Choroid plexus epithelial cell (primary cell): ENCODE measurements at places on chromosomes 7 and 10.

DNA sequence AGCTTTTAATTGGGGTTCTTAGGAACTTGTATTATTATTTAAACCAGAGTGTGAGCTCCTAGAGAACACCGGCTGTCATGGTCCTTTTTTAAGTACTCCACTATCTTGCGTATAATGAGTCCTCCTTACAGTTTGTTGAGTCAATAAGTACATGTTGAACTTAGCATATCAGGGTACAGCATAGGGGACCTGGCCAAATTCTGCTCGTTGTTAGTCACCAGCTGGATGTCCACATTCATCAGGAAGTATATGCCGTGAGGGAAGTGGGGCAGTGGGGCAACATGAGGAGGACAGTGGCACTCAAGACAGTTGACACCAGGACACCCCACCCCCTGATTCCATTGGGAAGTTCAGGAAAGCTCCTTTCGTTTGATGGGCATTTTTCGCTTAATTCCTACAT is 16.6 kb downstream of the RPP30 start:
- DNase-seq: no peak

- DNase-seq: no peak
Measured at GRCh38 chr7:136015638-136016037, 38.5 kb upstream of the MTPN start.

GRCh38 chr10:73997461-73997786 is 492 bp upstream of the VCL start:
- DNase-seq: no peak

GRCh38 chr7:135386776-135387175 is 123.1 kb downstream of the CNOT4 start:
- peak; percentile 23 for DNase-seq

DNA sequence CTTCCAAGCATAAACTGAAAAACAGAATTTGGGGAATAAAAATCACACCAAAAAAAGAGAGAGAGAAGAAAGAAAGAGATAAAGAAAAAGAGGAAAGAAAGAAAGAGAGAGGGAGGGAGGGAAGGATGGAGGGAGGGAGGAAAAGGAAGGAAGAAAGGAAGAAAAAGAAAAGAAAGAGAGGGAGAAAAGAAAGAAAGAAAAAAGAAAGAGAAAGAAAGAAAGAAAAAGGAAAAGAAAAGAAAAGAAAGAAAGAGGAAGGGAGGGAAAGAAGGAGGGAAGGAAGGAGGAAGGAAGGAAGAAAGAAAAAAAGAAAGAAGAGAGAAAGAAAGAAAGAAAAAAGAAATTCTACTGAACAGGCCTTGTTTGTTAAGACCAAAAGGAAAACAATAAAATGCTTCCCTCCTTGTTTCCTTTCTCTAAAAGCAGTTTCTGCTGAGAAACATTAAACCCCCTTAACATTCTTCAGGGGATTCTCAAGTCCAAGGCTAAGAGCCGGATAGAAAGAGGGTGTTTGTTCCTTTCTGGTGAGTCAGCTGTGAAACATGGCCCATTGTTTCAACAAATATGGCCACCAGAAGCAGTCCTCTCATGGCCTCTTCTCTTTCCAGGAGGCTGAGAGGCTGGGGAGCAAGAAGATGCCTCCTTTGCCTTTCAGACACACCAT is 46.9 kb upstream of the GPAM start:
- peak; percentile 44 for DNase-seq

- DNase-seq: no peak
Measured at GRCh38 chr10:35355971-35356724, 19.8 kb downstream of the CCNY start.

DNA sequence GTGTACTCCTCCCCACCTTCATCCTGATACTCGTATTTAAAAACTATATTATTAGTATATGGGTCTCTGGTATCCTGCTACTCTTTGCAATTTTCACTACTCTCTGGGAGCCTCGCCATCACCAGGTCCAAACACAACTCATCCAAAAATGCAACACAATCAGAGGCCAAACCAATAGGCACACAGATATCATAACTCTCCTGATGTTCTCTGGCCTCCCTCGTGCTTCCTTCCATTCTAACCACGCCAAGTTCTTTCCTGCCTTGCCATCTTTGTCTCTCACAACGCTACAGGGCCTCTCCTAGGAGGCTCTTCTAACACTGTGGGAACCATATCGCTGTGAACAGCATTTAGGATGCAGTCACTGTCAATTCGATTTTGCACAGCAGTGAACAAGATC is 7.3 kb downstream of the RHEB start:
- no peak for DNase-seq

GRCh38 chr7:33982425-33982786 is 77.1 kb downstream of the BMPER start:
- peak; percentile 90 for DNase-seq

DNA sequence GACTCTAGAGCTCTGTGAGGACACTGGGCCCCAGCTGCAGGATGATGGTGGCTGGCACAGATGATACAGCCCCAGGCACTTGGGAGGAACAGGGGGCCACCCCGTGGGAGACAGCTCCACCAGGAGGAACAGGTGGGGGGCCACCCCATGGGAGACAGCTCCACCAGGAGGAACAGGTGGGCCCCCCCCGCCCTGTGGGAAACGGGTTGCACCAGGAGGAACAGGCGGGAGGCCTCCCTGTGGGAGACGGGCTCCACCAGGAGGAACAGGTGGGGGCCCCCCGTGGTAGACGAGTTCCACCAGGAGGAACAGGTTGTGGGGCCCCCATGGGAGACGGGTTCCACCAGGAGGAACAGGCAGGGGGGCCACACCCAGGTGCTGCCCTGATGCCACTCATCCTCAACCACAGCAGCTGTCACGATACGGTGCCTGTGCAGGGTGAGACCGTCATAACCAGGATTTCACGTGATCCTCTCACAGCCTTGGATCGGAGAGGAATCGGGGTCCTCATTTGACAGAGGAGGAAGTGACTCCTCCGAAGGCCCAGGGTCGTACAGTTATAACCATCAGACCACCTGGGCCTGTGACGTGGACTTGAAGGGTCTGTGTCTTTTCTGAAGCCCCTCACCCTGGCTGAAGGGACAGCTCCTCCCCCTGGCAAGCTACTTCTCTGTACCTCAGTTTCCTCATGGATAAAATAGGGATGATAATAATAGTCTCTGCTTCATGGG is 49.2 kb upstream of the NANOS1 start:
- no peak for DNase-seq

DNA sequence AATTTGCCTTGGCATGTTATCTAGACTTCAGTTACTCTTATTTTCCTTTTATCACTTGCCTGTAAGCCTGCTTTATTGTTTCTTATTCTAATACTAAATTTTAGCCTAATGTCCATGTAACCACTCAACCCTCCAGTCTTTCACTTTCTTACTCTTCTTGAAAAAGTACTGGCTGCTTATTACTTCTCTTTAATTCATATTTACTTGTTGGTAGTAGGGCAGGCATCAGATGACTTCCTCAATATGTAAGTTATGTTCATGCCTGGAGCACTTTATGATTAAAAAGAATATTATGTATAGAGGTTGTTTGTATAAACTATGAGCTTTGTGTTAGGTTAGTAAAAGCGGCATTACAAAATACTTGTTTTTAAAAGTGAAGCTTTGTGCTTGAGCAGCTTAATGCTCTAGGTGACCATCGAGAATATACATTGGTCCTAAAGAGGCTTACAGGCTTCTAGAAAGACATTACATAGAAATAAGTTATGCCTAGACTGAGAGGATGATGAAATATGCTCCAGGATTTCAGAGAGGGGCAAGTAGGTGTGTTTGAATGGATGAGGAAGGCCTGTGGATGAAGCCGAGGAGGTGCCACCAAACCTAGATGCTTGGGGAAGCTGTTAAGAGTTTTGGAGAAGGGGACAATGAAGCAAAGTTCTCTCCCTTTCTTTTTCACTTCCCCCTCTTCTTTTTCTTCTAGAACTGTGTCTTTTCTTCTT is 207.1 kb upstream of the HDAC9 start:
- DNase-seq: no peak

- no peak for DNase-seq
Measured at GRCh38 chr10:27440478-27440877, 63.6 kb upstream of the RAB18 start.

- DNase-seq: no peak
Measured at GRCh38 chr10:124366825-124367224, 51.9 kb downstream of the OAT start.

- no peak for DNase-seq
Measured at GRCh38 chr10:119466655-119467054, 75.9 kb downstream of the RGS10 start.

DNA sequence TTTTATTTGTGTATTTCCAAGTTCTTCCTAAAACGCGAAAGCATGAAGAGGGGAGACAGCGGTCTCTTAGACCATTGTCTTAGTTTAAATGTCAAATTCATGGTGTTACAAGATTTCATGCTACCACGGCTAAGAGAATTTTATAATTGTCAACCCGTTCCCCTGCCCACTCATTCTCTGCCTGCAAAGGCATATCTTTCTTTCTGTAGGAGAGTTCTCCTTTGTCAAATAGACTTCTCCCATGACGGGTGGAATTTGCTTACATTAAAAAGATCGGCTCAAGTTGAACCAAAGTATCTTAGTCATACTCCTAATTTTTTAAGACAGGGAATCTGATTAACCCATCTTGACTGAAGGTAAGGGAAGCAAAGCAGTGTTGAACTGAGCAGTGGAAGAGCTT is 539.2 kb downstream of the REEP3 start:
- DNase-seq: no peak

DNA sequence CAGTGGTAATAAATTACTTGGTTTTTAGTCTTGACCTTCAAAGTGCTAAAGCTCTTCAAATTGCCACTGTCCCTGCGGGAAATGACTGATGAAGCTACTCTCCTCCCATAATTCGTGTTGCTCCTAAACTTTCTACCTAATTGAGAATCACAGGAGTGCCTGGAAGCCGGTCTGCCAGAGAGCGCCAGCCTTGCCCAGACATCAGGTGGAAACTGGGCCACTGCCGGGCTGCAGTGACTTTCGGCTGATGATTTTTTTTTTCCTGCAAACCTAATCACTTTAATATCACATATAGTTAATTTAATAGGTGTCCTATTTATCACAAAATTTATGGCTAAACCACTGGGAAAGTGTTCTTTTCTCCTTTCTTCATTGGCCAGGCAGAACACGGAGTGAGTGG is 59.6 kb upstream of the UBE3C start:
- no peak for DNase-seq

- DNase-seq: peak; percentile 38
Measured at GRCh38 chr10:132987671-132988571, 45.6 kb upstream of the CFAP46 start.

DNA sequence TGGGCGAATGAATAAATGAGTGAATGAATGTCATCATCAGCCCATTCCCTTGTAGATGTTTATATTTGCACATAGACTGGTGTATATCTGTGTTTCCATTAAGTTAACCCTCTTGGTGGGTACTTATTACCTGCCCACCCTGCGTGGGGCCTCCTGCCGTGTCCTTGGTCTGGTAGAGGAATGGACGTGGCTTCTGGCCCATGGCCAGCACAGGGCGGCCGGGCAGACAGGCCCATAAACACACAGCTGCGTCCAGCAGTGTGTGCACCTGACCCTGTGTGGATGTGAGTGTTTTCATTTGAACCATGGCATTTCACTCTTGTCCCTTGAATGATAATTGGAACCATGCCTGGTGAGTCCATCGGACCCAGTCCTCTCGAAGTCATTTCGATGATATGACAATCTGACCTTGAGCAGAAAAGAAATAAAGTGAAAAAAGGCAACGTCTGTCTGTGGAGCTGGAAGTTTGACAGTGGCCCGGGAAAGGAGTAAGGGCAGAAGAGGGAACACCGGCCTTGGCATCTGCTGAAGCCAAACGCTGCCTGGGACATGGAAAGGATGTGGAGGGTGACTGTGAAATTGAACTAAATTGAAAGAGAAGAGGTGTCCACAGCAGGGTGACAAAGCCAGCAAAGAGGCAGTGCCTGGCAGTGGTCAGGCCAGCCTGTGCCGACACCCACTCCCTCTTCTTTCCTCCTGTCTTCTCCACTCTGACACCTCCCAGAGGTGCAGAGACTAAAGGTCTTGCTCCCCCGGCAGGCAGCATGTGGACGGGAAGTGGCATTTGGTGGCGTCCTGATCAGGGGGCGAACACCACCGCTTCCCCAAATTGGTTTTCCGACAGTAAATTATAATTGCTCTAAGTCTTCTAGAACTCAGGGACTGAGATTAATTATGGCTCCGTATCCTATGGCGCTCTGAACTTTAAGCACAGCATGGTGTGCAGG is 199.0 kb upstream of the ZMIZ1 start:
- DNase-seq: no peak

DNA sequence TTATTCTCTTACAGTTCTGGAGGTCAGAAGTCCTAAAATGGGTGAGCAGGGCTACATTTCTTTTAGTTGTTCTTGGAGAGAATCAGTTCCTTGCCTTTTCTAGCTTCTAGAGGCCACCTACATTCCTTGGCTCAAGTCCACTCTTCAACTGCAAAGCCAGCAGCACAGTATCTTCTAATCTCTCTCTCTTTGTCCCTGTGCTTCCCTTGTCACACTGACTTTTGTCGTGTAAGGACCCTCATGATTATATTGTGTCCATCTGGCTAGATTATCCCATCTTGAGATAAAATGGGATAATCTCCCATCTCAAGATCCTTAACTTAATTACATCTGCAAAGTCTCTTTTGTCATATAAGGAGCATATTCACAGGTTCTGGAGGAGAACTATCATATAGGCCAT is 359.0 kb downstream of the ADRA2A start:
- DNase-seq: no peak

DNA sequence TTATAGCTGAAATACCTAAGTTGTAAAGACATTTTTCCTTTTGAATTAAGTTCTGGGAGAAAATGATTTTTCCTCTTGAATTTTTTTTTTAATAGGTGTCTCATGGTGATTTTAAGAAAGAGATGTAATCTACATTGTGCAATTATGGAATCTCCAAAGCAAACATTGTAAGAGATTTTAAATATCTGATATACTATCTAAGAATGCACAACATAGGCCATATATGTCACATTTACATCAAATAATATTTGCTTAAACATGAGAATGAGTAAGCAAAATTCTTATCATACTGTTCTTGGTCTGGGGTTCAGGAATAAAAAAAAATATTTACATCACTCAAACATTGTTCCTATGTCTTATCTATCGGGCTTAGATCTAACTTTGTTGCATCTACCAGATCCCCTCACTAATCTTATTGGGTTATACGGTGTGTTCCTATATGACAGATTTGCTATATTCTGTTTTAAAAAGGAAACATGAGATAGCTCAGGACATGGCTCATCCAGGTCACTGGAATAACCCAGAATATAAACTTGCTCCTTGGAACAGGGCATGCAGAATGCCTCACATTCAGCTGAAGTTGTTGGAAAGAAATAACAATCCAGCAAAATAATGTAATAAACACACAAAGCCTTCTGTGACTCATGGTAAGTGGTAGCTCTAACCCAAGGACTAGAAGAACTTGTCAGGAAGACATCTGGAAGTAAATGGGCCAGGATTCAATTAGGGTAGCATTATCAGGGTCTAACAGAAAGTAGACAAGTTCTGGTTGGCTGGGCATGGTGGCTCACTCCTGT is 794.7 kb downstream of the IPMK start:
- no peak for DNase-seq

GRCh38 chr7:48004032-48004431 is 24.6 kb upstream of the HUS1 start:
- no peak for DNase-seq

DNA sequence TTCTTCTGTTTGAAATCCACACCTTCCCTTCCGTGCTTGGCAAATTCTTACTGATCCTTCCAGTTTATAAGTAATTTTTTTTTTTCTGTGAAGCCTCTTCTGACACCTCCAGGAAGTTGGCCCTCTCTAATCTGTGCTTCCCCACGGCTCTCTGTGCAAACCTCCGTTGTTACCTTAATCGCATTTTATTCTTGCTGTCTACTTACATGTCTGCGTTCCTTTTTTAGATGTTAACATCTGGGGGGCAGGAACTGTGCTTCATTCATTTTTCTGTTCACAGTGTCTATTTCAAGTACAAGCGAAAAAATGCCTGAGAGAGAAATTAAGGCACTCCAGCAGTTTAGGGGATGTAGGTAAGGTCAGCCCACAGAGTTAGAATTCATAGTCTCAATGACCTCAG is 8.4 kb upstream of the CAMK1D start:
- no peak for DNase-seq
